ENCODE measurements at places on chromosomes 16 and 17.
A peak's percentile ranks its signal among the peaks of the same experiment; 100 is the strongest.

GRCh38 chr16:24858219-24859041 lies 12.7 kb downstream of the SLC5A11 start:
- DNase-seq: peak; percentile 75

- no peak for DNase-seq
Measured at GRCh38 chr17:74935585-74936469, at the start of gene OTOP3. Gene OTOP3 (plus strand): TSS chr17:74935898. CDS start chr17:74935922, 24 bp downstream.

- DNase-seq: no peak
Measured at GRCh38 chr16:47519546-47519945, 58.4 kb downstream of the PHKB start.

GRCh38 chr16:10961231-10961630 lies 16.9 kb downstream of the CLEC16A start:
- DNase-seq: no peak

- no peak for DNase-seq
Measured at GRCh38 chr17:6572972-6573370, 16.6 kb upstream of the PITPNM3 start.

Measured in mesothelial cell of epicardium (in vitro differentiated cells).